Panc1 (cell line): ENCODE measurements at places on chromosomes 13 and 19.

GRCh38 chr13:39253774-39254173 is 215.5 kb downstream of the NHLRC3 start:
- no peak for DNase-seq
- no peak overlapping the region for H3K4me3 ChIP-seq
- no peaks in the 10 kb centered on the region for H3K27me3 ChIP-seq
- no peaks in the 10 kb centered on the region for H3K4me1 ChIP-seq

DNA sequence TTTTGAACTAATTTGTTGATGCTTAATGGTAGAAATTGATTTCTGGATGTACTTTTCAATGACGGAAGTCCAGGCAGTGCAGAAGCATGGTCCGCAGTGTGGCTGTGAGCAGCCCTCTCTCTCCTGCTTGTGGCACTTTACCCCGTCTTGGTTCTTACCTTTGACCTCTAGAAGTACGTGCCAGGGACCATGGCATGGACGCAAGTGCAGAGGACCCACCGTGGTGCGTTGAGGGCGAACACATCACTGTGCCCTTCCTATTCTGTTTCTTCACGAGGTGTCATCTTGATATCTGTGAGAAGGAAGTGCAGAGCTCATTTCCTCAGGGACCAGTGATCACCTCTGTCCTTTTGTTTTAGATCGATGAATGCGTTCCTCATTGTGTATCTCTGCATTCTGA is 135.2 kb downstream of the ATP11A start:
- H3K4me3 ChIP-seq = no peak overlapping the region
- H3K4me1 ChIP-seq = no peaks in the 10 kb centered on the region
- no peak overlapping the region for H3K27ac ChIP-seq
- no peaks in the 10 kb centered on the region for H3K27me3 ChIP-seq
- H3K36me3 ChIP-seq = peaks cover 2% of the 10 kb centered on the region; the same call in 1 of the 2 replicates
- no peak for DNase-seq

DNA sequence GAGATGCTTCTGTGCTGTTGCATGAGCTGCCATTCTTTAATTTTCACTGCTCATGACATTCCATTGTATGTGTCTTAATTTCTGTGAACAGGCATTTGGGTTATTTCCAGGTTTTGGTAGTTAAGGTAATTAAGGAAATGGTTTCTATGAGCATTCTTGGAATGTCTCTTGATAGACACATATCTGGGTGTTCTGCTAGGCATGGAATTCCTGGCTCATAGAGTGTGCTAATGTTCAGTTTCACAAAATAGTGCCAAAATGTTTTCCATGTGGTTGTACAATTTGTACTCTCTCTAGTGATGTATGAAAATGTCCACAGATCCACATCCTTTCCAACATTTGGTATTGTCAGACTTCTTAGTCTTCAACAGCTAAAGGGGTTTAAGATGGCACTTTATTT is 680.9 kb upstream of the SGCG start:
- no peaks in the 10 kb centered on the region for H3K4me1 ChIP-seq
- H3K27me3 ChIP-seq = no peaks in the 10 kb centered on the region
- DNase-seq = no peak
- H3K4me3 ChIP-seq = no peak overlapping the region
- no peak overlapping the region for H3K27ac ChIP-seq
- H3K36me3 ChIP-seq = no peaks in the 10 kb centered on the region

- no peak overlapping the region for H3K4me3 ChIP-seq
- no peak overlapping the region for H3K27ac ChIP-seq
- no peaks in the 10 kb centered on the region; the same call in 1 of the 2 replicates for H3K36me3 ChIP-seq
- DNase-seq = no peak
Observed at GRCh38 chr19:45472563-45473366, 5.0 kb downstream of the FOSB start.

GRCh38 chr13:112752711-112753541 is 63.1 kb downstream of the ATP11A start:
- no peaks in the 10 kb centered on the region for H3K36me3 ChIP-seq
- H3K27ac ChIP-seq = no peak overlapping the region
- H3K4me3 ChIP-seq = no peak overlapping the region
- DNase-seq = no peak
- no peaks in the 10 kb centered on the region for H3K27me3 ChIP-seq
- peaks cover 3% of the 10 kb centered on the region; the same call in 1 of the 2 replicates for H3K4me1 ChIP-seq

DNA sequence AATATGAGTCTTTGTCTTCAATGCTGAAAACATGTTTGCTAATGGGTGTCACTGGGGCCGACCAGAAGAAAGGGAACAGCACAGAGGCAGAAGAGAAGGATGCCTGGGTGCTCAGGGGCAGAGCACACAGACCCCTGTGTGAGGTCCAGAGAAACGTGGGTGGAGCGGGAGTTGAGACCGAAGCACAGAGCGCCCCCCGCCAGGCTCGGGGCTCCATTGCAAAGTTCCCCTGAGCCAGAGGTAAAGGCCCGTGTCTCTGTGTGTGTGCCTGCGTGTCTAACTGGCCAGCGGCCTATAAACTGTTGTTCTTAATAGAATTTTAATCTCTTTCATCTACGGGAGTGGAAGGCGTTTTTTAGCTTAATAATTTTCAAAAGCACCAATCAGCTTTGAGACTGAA is 343.1 kb downstream of the TEX29 start:
- no peak overlapping the region for H3K27ac ChIP-seq
- DNase-seq = no peak
- H3K4me1 ChIP-seq = no peaks in the 10 kb centered on the region
- H3K36me3 ChIP-seq = no peaks in the 10 kb centered on the region
- H3K27me3 ChIP-seq = no peaks in the 10 kb centered on the region

DNA sequence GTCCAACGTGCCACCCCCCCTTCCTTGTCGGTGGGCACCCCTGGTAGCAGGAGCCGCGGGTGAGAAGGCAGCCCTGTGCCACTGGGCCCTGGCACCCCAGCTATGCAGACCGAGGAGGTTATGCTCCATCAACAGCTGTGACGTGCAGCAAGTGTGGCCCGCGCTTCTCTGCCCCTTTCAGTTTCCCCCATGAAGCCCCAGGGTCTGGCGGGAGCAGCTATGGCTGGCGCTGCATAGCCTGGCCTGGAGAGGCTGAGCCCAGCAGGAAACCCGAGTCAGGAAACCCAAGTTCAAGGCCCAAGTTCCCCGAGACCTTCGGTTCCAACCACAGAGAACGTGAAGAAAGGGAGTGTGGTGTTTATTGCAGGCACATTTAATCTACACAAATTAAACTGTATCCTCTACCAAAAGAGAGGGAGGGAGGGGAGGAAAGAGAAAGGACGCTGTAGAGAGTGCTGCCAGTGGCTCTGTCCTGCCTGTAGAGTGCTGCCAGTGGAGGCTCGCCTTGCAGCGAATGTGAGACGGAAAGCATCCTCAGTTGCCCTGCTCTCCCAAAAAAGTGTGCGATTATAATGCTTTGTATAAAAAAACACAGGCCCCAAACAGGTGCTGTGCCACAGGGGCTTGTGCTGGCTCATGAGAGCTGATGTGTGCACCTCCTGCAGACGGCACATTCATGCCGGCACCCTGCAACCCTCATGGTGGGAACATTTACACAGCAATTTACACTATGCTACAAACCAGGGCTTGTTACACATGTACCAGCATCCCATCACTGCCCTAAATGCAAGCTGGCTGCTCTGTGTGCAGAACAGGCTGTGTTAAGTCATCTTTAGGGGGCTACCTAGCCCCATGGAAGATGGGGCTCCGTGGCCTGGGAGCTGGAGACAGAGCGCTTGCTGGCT is 16.3 kb downstream of the POP4 start:
- H3K36me3 ChIP-seq = no peaks in the 10 kb centered on the region
- H3K27ac ChIP-seq = no peak overlapping the region

- H3K36me3 ChIP-seq = no peaks in the 10 kb centered on the region
- no peak overlapping the region for H3K27ac ChIP-seq
- H3K4me3 ChIP-seq = no peak overlapping the region
- H3K4me1 ChIP-seq = no peaks in the 10 kb centered on the region
Observed at GRCh38 chr13:100540621-100541020, 48.0 kb downstream of the GGACT start.

- H3K4me3 ChIP-seq = no peak overlapping the region
- no peak overlapping the region for H3K27ac ChIP-seq
- no peaks in the 10 kb centered on the region for H3K4me1 ChIP-seq
- DNase-seq = no peak
- H3K27me3 ChIP-seq = no peaks in the 10 kb centered on the region
Observed at GRCh38 chr19:11651062-11651461, 53.8 kb downstream of the ZNF627 start.

GRCh38 chr13:99960663-99961311 is 10.8 kb downstream of the ZIC5 start:
- no peaks in the 10 kb centered on the region for H3K27me3 ChIP-seq
- DNase-seq = no peak
- no peaks in the 10 kb centered on the region for H3K36me3 ChIP-seq
- H3K27ac ChIP-seq = no peak overlapping the region

DNA sequence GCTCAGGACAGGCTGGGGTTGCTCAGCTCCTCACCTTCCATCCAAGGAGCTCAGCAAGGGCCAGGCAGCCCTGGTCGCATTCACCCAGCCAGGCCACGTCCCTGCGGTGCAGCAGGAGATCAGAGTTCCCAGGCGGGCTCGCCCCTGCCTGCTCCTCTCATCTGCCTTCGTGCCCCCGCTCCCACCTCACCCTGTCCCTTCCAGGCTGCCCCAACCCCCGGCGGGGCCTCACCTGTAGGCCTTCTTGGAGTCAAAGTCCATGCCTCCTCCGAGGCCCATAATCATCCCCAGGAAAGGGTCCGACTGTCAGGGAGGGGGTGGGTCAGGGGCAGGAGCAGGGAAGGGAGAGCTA is 1.3 kb upstream of the RINL start:
- no peak overlapping the region for H3K27ac ChIP-seq
- no peak for DNase-seq
- no peaks in the 10 kb centered on the region for H3K36me3 ChIP-seq
- H3K4me3 ChIP-seq = no peak overlapping the region
- H3K4me1 ChIP-seq = peaks cover 7% of the 10 kb centered on the region; the same call in 1 of the 2 replicates

- H3K4me1 ChIP-seq = no peaks in the 10 kb centered on the region; the same call in 1 of the 2 replicates
- no peak for DNase-seq
- H3K4me3 ChIP-seq = no peak overlapping the region
- H3K36me3 ChIP-seq = no peaks in the 10 kb centered on the region
Observed at GRCh38 chr19:41156207-41156606, 36.8 kb upstream of the CYP2S1 start.

- no peak for DNase-seq
- H3K4me1 ChIP-seq = no peaks in the 10 kb centered on the region
- no peak overlapping the region for H3K4me3 ChIP-seq
- no peaks in the 10 kb centered on the region for H3K36me3 ChIP-seq
- no peak overlapping the region for H3K27ac ChIP-seq
Observed at GRCh38 chr13:104823071-104823470, 1712.4 kb downstream of the EFNB2 start.
